ENCODE measurements at places on chromosomes 12 and 14.

GRCh38 chr12:120438495-120439198, 734 bp downstream of the COX6A1 start:
- no peak for DNase-seq

GRCh38 chr12:42786400-42787148, 197.0 kb upstream of the PRICKLE1 start:
- no peak for DNase-seq

GRCh38 chr12:9241301-9241700, 33.1 kb upstream of the PZP start:
- DNase-seq = no peak

GRCh38 chr12:26231470-26231869, 36.1 kb downstream of the SSPN start:
- no peak for DNase-seq

DNA sequence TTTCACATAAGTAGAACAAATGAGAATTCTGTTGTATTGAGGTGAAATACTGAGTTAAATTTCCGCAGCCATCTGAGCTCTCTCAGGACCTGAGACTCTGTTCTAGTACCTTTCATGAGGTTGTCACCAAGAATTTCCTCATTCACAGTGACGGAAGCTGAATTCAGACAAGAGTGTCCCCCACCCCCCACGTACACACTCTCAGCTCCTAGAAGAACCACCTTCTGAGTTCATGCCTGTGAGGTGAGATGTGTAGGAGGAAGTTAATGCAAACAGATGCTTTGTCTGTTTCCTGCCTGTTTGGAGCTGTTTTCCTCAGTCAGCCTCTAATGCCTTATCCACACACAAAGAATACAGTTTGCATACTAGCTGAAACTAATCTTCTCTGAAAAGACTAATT, 18.2 kb downstream of the BICDL1 start:
- peak; percentile 89 for DNase-seq
